ENCODE measurements at places on chromosomes 16 and 17. TPM values are rescaled to one million over a fixed set of nuclear protein-coding genes. Genes with fewer than 3 reads are reported as not detected.

DNA sequence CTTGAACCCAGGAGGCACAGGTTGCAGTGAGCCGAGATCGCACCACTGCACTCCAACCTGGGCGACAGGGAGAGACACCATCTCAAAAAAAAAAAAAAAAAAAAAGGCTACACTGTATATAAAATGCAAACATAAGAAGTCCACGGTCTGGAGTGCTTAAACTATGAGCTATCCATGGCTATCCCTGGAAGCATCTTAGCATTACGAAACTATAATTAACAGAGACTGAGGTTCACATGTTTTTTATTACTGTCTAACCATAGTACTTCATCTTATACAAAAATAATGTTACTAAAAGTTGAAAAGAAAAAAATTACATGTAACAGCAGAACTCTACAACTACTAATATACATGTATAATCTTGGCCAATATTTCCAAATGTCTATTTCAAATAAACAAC lies 32.8 kb downstream of the HELZ start:
- no peak for DNase-seq

GRCh38 chr17:43366891-43367736 lies 31.7 kb upstream of the ARL4D start:
- DNase-seq = no peak

The FNDC8 gene
- total RNA-seq = not detected

The MYL11 gene
- total RNA-seq = 6.1 TPM

GRCh38 chr17:15966183-15966878 lies 21.4 kb downstream of the ADORA2B start:
- DNase-seq = no peak

GRCh38 chr16:24428756-24429155 lies 110.6 kb upstream of the RBBP6 start:
- no peak for DNase-seq

The KCNG4 gene
- total RNA-seq = not detected

GRCh38 chr17:31318298-31318801 lies 3.1 kb downstream of the EVI2A start:
- DNase-seq = peak; percentile 68

The HIRIP3 gene
- 13.1 TPM for total RNA-seq

DNA sequence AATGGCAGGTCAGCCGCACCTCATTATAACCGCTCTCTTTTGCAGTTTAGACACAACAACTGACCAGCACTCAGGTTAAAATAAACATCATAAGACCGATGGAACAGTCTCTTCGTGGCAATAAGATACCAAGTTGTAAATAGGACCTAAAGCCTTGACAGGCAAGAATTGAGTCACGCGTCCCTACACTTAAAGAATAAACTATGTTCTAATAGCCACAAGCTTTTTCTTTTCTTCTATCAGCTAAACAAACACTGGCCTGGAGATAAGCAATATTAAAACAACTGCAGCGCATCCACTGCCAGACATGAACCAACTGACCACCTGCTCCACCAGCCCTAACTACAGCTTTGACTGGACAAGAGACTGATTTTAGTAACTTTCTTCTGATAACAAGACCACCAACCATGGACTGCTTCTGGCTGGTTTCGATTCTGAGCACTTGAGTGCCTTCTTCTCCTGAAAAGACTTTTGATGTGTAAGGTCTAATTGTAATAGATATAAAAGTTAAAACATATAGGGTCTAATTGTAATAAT lies 17.5 kb downstream of the SLFN12L start:
- DNase-seq = no peak

The CRYBA1 gene
- total RNA-seq = not detected

The PPP1R27 gene
- total RNA-seq = not detected

DNA sequence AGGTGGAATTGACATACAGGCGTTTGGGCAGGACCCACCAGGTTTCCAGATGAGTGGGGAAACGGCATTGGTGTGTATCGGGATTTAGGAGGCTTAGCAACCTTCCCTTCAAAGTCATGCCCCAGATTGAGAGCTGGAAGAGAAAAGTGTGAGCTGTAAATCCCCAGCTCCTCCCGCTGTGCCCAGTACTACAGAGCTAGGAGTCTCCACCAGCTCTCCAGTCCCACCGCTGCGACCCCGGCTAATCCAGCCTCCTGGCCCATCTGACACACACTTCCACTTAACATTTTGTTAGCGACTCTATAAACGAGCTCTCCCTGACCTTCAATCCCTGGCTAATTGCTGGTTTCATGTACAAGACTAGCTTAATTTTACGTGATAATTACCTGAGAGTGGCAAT lies 29.9 kb upstream of the LHX1 start:
- DNase-seq = no peak

- DNase-seq = no peak
Observed at GRCh38 chr17:58325976-58326468, 2.6 kb downstream of the TSPOAP1 start.

DNA sequence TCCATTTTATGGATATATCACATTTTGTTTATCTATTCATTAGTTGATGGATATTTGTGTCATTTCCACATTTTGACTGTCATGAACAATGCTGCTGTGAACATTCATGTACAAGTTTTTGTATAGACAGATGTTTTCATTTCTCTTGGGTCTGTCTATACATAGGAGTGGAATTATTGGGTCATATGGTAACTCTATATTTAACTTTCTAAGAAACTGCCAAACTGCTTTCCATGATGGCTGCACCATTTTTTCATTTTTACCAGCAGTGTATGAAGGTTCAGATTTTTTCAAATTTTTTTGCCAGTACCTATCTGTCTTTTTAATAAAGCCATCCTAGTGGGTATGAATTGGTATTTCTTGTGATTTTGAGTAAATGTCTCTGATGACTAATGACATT lies 15.5 kb downstream of the NFAT5 start:
- DNase-seq = no peak

GRCh38 chr16:83027973-83028372 lies 401.2 kb downstream of the CDH13 start:
- no peak for DNase-seq

GRCh38 chr17:6394055-6394606 lies 40.8 kb downstream of the AIPL1 start:
- DNase-seq = no peak

DNA sequence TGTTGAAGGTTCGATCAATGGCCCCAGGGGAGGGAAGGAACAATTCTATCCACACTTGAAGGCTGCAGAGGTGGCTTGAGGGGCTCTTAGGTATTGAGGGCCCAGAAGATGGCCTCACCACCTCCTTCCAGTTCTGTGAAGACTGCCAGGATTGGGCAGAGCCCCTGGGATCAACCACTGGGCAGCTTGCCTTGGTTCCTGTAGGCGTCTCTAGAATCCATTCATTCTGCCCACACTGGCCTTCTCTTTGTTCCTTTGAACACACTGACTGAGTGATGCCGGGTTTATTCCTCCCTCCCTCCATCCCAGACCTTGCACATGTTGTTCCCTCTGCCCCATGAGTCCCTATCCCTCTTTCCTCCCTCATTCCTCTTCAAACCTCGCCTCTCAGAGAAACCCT lies 50.5 kb downstream of the SYT17 start:
- no peak for DNase-seq

DNA sequence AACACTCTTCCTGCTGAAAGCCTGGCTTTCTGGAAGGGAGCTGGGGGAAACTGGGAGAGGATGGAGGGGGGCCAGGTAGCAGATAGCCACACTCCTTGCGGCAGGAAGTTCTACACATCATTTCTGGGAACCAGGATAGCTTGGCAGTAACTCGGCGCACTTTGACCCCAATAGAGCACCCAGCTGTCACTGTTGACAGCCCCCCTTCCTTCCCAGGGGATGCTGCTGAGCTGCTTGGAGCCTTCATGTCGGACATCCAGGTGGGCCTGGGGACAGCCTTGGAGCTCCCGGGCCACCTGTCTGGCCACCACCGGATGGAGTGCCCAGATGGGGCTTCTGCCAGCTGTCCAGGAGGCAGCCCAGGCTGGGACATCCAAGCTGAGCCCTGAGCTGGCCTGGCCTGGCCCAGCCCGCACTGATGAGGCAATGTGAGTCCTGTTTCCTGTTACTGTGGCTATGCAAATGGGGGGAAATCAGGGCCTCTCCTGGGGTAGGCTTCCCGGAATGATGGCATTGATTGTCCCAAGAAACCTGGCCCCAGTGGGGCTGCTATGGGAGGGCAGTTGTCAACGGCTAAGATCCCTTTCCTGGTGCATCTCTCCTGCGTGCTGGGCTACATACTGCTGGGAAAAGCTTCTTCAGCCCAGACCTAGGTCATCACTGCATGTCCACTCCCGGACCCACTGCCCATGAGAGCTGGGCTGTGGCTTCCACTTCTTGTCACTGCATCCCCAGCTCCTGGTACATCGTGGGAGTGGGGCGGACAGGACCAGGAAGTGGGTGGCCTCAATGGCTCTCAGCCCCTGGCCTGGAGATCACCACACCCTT lies 50.0 kb downstream of the SOCS1 start:
- DNase-seq = no peak

The TP53 gene
- 9.4 TPM for total RNA-seq

DNA sequence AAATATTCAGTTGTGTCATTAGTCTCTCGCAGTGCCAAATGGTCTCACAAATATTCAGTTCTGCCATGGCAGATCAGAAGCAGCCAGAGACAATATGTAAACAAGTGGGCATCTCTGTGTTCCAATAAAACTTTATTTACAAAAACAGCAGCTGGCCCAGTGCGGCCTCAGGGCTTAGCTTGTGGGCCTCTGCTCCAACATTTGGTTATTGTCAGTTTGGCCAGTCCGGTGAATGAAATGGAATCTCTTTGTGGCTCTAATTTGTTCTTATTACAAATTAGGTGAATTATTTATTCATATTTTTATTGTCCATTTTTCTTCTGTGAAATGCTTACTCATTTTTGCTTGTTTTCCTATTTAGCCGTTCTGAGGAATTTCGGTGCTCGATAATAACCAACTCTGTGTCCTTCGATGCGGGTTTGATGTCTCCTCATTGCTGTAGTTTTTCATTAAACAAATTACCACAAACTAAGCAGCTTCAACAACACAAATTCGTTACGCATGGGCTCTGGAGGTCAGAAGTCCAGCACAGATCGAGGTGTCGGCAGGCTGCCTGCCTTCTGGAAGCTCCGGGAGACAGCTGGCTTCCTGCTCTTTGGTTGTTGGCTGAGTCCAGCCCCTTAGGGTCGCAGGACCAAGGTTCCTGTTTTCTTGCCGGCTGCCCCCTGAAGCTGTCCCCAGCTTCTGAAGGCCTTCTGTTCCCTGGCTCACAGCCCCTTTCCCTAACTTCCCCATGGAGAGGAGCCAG lies 4.1 kb upstream of the SLC38A10 start:
- no peak for DNase-seq

The SDR42E2 gene
- total RNA-seq = not detected

- no peak for DNase-seq
Observed at GRCh38 chr17:33199571-33200510, 93.3 kb downstream of the ASIC2 start.

- DNase-seq = no peak
Observed at GRCh38 chr17:66403846-66404556, 101.6 kb downstream of the PRKCA start.

GRCh38 chr17:902463-902862 lies 77.1 kb downstream of the NXN start:
- DNase-seq = no peak

DNA sequence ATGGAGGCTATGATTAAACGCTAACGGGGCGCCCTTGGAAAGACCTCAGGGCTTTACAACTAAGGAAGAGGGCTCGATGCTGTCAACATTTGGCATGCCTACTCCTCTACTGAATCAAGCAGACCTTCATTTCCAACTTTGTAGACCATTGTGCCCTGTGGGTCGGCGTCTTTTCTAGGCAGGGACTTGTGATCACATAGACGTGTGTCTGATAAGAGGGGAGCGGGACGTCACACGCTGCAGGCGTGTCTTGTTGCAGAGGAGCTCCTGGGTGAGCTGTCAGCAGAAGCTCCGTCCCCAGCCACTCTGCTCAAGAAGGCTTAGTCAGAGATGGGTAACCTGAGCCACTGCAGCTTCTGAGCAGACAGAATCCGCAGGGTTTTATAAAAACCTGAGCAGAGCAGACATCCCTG lies 2.8 kb downstream of the MAPK8IP3 start:
- peak; percentile 44 for DNase-seq

GRCh38 chr17:58232707-58233156 lies 5.7 kb upstream of the LPO start:
- no peak for DNase-seq

- no peak for DNase-seq
Observed at GRCh38 chr17:45936610-45937009, 42.3 kb downstream of the MAPT start.

- DNase-seq = no peak
Observed at GRCh38 chr17:11309850-11310249, 68.8 kb downstream of the SHISA6 start.
